CD4-positive, alpha-beta T cell treated with Interferon alpha-2 for 1 hour (primary cell): ENCODE measurements at places on chromosomes 5 and 9.
A peak's percentile ranks its signal among the peaks of the same experiment; 100 is the strongest.

- DNase-seq: no peak
Observed at GRCh38 chr5:140108093-140109017, 5.6 kb upstream of the PURA start.

DNA sequence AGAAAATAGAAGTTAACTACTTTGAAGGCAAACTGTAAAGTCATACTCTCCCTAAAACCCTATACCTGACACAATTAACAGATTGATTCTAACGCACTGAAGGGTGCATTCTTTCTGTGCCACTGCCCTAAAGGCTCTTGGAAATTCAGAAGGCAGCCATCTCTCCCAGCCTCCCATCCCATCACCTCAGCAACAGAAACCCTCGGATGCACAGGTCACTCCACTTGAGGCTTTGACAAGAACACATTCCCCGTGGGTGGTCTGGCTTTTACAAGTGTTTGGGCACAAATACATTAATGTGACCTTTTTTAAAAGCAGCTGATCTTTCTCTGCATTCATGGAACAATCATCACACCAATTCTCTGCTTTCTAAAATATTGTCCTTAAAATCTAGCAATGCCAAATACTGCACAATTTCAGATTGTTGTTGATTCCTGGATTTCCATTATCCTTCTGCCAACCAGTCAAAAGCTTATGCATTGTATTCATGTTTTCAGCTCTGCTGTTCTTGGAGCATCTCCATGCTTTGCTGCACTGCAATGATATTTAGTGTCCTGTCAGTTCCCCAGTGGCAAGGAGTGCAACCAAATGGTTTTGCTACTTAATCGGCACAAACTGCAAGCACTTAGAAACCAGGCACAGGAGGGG lies 175.6 kb downstream of the TMEM161B start:
- no peak for DNase-seq

DNA sequence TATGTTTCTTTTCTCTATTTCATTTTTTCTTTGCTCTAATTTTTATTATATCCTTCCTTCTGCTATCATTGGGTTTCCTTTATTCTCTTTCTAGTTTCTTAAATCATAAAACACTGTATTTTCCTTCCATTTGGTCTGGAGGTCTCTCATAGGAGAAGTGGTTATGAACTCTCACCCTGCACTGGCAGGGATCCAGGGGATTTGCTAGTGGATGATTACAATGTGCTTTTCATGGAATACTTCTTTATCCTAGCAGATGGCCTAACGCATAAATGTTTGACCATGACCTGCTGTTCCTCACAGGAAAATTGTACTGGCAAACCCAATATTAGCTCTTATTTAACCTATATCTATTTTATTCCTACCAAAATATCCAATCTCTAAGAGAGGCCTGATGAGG lies 31.5 kb upstream of the SGCD start:
- no peak for DNase-seq

DNA sequence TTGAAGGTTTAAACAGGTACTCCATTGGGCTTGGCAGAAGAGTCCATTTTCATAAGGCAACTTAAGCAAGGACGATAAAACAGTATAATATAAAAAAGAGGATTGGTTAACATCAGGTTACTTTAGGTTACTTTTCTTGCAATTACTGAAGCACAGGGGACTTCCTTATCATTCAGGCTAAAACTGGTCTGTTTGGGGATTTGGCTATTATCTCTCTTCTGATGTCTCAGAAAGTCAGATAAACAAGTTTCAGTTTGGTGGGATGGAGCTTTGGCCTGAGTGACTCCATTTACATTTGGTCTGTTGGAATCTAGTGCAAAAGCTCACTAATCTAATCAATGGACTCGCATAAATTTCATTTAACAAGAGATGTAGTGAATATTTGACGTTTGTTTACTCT lies 8.0 kb downstream of the GAPT start:
- DNase-seq: no peak

DNA sequence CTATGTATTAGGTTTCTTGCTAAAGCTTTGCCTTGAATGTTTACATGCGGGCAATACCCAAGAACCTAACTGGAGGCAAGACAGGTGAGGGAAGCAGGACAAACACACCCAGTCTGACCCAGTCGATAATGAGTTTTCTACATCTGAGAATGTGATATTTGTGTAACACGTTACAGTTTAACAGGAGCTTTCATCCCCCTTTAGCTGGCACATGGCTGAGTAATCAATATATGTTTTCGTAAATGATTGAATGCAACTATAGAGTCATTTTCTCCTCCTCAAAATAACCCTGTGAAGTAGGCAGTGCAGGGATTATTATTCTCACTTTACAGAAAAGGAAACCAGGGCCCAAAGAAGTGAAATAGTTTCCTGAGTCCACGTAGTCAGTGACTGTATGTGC lies 84.7 kb upstream of the HTR4 start:
- no peak for DNase-seq

DNA sequence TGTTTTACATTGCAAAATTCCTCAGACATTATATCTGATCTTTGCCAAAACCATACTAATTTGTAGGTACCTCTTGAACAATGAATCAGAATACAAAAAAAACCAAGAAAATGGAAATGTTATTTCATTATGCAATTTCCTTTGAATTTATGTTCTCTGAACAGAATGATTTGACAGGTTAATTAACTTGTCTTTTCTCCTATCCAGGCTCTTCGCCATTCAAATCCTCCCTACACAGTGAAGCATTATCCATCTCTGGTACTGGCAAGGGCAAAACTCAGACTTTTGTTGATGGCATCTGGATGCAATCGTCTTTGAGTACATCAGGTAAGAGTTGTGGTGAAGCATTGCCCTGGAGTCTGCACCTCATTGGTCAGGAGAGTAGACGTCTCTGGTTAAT lies 655.7 kb upstream of the ITGA1 start:
- DNase-seq: no peak

- DNase-seq: no peak
Observed at GRCh38 chr5:135343413-135343812, 55.6 kb downstream of the MACROH2A1 start.

DNA sequence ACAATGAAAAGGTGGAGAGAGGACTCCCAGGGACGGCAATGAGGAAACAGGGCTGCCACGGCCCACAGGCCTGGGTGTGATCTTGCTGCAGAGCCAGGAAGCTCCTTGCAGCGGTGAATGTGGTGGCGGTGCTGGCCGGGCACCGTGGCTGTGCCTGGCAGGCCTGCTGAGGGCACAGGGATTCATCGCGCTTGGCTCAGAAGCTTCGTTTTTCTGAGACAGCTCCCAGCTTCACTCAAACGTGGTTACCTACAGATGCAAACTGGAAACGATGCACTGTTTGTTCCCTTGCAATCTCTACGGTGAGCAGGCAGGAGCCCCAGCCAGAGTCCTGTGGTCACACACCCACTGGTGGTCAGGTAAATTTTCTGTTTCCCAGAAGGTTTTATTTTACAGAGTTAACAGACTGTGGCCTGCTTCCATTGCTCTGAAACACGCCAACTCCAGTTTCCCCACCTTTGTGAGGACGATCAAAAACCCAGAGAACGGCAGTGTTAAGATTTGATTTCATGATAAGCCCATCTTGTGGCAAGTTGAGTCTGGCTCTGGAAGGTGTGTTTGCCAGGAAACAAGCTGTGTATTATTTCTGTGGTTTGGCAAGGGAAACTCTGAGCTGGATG lies 183.9 kb downstream of the AUH start:
- peak; percentile 25 for DNase-seq

DNA sequence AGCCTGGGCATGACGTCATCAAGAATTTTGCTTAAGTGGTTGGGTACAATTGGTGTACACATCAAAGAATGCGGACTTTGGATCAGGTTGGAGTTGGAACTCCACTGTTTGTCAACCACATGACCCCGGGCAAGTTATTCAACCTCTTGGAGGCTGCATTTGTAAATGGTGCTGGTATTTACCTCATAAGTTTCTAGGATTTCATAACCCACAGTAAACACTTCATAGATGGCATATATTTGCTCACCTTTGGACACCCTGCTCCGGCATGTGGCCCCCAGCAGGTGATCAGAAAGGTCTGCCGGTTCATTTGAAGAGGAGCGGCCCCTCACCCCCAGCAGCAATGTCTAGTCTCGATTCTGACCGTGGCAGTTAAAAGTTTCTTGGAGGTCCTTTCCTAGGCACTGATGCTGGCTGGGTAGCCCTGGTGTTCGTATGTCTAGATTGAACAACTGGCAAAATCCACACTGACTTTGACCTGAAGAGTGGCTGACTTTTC lies 60.6 kb downstream of the IL6ST start:
- DNase-seq: no peak

DNA sequence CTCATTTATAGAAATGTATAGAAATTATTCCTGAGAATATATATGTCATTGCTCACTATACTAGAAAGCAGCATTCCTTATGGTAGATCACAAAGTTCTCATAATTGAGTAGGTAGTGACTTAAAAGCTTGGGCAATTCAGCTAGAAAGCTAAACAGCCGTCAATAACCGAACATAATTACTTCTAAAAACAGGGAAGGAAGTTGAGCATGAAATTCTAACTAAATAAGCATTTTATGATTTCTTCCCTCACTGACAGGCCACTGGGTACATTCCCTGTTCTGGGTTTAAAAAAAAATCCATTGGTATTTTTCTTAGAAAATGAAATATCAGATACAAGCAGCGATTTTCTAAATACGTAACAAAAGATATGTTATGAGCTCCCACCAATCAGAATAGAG lies 91.1 kb upstream of the DAB2 start:
- no peak for DNase-seq

- DNase-seq: no peak
Observed at GRCh38 chr5:132224716-132225115, 2.9 kb downstream of the P4HA2 start.

GRCh38 chr5:144120661-144121180 lies 49.7 kb downstream of the YIPF5 start:
- DNase-seq: no peak

GRCh38 chr5:177528631-177529030 lies 11.9 kb upstream of the DDX41 start:
- DNase-seq: no peak

DNA sequence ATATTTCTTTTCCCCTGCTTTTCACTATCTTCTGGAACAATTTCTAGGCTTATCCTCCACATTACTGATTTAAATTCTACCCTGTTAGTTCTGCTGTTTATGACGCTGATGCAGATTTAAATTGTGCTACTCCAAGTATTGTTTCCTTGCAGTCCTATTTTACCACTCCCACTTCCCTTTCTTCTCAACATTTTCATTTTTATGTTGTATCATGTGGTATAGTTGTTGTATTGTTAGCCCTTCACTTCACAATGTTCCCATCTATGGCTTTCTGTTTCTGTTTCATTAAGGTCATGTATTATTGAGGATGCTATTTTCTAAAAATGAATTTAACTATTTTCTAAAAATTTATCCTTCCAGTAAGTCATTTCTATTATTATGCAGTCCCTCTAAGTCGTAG lies 254.4 kb downstream of the NDUFS4 start:
- no peak for DNase-seq

DNA sequence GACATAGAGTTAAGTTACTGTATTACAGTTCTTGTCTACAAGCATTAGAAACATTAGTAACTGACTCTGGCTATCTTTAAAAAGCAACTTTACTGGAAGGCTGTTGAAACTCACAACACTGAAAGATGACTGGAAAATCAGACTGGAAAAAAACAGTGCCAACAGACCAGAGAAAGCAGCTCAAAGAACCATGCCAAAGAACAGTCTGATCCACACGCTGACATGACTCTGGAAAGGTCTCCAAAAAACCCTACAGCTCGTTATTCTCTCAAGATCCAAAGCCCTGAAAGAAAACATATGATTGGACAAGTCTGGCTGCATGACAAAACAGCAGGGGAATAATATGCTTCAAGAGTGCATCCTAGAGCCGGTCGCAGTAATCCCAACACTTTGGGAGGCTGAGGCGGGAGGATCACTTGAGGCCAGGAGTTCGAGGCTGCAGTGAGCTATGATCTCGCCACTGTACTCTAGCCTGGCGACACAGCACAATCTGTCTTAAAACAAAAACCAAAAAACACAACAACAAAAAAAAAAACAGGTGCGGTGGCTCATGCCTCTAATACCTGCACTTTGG lies 5.6 kb downstream of the GOLPH3 start:
- no peak for DNase-seq

DNA sequence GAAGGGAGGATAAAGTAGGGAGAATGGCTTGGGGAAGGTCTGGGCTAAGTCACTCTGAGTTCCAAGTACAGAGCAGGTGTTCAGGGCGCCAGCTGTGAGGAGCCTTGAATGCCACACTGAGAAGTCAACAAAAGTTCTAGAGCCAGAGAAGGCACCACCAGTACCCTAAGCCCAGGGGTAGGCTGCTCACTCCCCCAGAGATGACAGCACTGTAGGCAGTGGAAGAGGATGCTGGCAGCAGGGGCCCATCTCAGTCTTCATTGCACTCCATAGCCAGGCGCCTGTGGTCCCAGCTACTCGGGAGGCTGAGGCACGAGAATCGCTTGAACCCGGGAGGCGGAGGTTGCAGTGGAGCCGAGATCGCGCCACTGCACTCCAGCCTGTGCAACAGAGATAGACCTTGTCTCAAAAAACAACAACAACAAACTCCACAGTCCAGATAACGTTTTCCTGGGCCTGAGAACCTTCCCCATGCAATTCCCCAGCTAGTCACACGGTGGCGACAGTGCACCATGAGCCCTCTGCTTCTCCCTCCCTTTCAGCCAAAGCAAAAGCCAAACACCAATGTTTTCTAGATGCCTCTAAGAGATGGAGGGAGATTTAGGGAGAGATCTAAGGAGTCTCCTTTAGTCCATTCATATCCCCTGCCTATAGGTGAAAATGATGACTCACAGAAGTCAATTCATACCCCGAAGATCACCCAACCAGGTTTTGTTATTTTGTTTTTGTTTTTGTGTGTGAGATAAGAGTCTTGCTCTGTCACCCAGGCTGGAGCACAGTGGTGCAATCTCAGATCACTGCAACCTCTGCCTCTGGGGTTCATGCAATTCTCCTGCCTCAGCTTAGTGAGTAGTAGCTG lies 19.8 kb upstream of the NSD1 start:
- DNase-seq: peak; percentile 73

DNA sequence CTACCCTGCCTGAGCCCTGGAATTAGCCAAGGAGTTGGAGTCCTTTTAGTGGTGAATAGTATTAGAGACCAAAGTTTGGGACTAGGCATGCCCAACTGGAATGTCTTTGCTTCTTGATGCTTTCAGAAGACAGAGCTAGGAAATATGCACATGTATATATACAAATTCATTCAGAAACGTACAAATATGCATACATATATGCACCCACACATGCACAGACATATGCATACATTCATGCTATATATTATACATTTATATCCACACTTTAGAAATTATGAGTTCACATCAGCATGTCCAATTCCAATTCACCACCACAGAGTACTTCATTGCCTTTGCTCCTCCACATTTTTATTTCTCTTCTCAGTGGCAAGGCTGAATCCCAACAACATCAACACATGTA lies 398.3 kb upstream of the MPDZ start:
- no peak for DNase-seq

DNA sequence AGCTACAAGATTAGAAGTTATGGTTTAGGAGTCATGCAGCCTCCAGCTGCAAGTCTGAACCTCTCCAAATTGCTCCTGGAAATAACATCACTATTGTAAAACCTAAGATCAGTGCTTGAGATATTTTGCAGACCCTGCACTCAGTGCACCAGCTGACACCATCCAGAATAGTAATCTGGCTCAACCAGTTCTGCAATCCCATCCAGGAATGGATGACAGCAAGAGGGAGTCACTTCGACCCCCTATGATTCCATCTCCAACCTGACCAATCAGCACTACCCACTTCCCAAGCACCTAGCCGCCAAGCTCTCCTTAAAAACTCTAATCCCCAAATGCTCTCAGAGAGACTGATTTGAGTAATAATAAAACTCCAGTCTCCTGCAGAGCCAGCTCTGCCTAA lies 37.9 kb upstream of the NR4A3 start:
- DNase-seq: no peak

- DNase-seq: no peak
Observed at GRCh38 chr5:143218517-143219170, 184.8 kb downstream of the NR3C1 start.
